ENCODE measurements at places on chromosomes 6 and 20.

GRCh38 chr6:154925130-154925529, 70.0 kb upstream of the TIAM2 start:
- DNase-seq = no peak

DNA sequence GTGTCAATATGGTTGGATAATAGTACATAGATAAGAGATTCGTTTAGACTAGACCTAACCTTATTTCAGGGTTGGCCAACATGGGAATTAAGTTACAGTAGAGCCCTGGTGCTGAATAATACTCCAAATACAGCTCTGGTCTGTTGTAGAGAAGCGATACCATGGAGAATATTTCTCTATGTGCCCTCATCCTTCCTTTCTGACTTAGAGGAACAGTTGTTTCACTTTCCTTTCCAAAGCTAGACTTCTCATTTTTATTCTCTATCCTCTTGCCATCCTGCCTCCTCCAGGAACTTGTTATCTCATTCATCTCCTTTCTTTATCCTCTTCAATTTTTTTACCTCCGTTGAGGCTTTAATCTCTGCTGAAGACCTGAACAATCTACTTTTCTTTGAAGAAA, 68.9 kb downstream of the EDN1 start:
- no peak for DNase-seq

- no peak for DNase-seq
Observed at GRCh38 chr6:92864966-92865555, 554.3 kb downstream of the EPHA7 start.

GRCh38 chr6:45959534-45960145, 56.0 kb downstream of the CLIC5 start:
- no peak for DNase-seq

DNA sequence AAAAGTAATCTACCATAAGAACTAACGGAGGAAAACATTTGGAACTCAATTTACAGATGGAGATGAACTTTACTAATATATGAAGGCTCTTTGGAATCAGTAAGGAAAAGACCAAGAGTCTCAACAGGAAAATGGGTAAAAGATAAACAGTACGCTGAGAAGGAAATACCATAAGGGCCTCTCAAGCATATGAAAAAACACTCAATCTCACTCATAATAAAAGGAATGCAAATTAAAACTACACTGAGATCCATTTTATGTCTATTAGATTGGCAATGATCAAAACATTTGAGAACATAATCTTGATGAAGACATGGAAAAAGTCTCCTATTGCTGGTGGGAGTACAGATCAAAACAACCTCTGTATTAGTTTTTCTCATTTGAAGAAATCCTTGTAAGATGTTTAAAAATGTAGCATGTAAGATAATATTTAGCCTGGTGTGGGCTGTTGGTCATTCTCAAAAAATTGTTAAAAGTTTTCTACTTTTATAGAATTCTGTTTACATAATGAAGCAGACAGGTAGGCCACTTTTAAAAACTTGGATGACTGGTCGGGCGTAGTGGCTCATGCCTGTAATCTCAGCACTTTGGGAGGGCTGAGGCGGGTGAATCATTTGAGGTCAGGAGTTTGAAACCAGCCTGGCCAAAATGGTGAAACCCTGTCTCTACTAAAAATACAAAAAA, 14.5 kb downstream of the REV3L start:
- DNase-seq = no peak

- DNase-seq = no peak
Observed at GRCh38 chr20:59295531-59295930, 4.9 kb upstream of the EDN3 start.

DNA sequence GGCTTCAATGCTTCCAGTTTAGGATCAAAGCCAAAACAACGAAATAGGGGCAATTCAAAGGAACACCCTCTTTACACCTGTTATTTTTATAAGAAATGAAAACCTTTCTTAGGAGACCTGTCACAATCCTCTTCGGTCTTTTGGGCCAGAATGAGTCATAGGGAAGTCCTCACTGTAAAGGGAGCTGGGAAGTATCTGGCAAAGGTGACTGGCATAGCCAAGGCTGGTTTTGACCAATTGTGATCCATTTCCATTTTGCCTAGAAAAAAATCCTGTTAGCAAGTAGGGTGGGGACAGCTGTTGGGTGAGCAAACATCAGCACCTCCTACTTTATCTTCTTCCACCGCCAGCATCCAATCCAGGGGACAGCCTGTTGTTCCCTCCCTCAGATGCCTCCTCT, 343.2 kb upstream of the SULF2 start:
- no peak for DNase-seq

DNA sequence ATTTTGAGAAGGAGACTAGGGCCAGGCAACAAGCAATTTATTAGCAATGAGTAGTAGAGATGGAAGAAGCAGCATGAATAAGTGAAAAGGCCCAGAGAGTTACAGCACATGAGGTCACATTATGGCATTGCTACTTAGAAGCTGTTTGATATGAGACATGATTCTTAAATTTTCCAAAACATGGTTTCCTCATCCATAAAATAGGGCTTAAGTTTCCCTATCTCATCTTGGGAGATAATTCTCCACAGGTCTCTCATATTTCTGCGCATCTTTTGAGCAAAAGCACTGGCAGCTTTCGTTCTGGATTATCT, 656.1 kb downstream of the EPHA7 start:
- DNase-seq = no peak

GRCh38 chr6:41976794-41977484, 35.3 kb upstream of the CCND3 start:
- peak; percentile 45 for DNase-seq

GRCh38 chr6:17015144-17015543, 86.7 kb upstream of the STMND1 start:
- DNase-seq = no peak

- DNase-seq = no peak
Observed at GRCh38 chr6:156175971-156176421, 601.2 kb upstream of the ARID1B start.

DNA sequence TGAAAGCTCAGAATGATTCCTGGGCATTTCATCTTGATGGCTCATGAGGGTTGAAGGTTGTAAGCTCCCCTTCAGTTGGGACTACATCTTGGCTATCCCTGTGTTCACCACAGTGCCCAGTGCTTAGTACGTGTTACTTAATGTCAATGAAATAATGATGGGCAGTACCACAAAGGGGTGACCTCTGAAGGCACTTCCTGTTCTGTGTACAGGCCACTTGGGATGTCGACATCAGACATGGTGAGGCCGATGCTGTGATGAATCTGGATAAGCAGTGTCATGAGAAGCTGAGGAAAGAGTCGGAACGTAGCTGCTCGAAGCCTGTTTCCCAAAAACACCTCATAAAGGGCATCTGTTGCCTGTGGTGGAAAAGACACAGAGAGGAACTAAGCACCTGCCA, 27.6 kb upstream of the RBL1 start:
- DNase-seq = no peak

GRCh38 chr6:36757943-36758508, 60.4 kb downstream of the RAB44 start:
- DNase-seq = no peak

DNA sequence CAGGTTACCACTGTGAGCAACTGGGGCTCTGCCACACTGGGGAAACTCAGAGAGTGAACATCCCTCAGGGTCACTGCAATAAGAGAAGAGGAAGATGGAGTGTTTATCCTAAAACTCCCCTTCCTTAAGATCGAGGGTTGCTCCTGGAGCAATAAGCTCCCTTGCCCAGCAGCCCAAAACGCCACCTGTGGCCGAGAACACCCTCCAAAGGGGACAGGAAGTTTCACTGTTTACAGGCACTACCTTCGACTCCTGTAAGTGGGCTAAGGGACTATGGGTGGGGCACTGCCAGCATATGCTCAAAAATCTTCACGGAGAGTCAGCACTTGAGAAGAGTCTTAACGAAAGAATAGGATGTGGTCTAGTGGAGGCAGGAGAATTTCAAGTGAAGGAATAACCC, 132.5 kb downstream of the FAXC start:
- DNase-seq = no peak

GRCh38 chr6:119269266-119270103, 80.1 kb downstream of the MAN1A1 start:
- no peak for DNase-seq

- DNase-seq = no peak
Observed at GRCh38 chr20:23477223-23477622, 13.7 kb upstream of the CST8 start.

- no peak for DNase-seq
Observed at GRCh38 chr20:48451401-48451800, 376.4 kb downstream of the PREX1 start.

DNA sequence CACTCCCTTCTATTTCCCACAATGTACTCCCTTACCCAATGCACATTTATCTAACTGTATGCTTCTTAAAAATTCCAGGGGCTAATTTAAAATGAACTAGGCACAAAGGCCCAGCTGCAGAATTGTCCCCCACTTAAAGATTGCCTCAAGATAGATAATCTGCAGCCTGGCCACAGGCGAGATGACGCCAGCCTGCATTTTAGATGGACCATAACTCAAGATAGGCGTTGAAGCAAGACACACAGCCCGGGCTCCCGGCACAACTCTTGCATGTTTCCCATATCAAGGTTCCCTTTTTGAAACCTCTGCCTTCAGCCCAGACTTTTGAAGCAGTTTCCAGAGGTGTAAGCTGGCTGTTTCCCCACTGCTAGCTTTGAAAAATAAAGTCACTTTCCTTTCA, 3.2 kb upstream of the REPS1 start:
- DNase-seq = no peak

DNA sequence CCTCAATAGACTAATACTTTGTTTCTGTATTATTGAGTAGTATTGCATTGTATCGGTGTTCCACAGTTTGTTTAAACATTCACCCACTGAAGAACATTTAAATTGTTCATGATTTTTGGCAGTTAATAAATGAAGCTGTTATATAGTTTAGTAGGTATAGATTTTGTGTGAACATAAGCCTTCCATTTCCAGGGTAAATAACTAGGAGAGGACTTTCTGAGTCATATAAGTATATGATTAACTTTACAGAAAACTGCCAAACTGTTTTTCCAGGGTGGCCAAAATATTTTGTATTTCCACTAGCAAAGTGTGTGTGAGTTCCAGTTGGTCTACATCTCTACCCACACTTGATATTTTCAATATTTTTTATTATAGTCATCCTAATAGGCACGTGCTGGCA, 70.0 kb upstream of the MLIP start:
- no peak for DNase-seq

DNA sequence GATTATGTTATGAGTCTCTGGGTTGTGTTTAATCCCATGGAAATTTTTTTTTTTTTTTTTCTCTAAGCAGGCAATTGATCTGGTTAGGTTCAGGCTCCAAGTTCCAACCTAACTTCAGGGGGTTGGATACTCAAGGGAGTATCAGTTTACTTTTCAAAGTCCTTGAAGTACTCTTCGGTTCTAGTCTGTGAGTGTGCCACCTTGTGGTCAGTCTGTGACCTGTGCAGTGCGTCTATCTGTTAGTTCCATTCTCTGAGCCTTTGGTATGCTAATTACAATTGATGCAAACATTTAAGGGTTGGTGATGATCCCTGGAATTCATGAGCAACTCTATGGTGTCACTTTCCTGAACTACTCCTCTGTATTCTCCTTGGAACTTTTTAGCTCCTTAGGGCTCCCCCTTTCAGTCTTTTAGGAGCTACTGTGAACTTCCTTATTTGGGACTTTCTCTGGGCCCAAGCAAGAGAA, 342.0 kb downstream of the SOX4 start:
- DNase-seq = peak; percentile 67

DNA sequence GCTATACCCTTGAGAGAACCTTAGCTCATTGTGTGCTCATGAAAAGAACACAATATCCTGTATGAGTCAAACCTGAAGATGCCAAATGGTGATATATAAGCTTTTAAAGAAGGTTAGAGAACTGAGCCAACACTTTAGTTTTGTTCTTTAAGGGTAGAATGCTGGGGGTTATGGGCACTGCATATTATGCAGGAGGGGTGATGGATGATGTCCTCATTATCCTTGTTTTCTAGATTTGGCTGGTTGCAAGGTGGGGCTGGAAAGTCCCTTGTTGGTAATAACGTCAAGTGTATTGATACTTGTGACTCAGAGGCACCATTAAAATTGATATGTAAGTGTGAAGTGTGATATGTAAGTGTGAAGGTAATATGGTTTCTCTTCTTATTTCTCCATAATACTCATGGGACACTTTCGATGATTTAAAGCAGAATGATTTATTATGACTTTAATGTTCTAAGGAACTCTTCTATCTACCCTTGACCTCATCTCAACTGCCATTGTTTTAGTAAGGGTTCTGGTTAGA, 113.7 kb upstream of the DTNBP1 start:
- no peak for DNase-seq

DNA sequence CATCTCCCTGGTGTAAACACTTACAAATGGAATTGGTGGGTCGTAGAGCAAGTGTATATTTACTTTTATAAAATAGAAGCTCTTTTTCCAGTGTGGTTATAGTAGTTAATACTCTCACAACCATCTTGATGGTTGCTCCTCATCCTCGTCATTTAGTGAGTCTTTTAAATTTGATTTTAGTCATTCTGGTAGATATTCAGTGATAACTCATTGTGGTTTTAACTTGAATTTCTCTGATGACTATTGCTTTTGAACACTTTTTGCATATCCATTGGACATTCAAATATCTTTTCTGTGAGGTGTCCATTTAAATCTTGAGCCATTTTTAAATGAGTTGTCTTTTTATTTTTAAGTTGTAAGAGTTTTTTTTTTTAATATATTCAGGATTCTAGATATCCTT, 189.2 kb upstream of the PHACTR1 start:
- DNase-seq = no peak

DNA sequence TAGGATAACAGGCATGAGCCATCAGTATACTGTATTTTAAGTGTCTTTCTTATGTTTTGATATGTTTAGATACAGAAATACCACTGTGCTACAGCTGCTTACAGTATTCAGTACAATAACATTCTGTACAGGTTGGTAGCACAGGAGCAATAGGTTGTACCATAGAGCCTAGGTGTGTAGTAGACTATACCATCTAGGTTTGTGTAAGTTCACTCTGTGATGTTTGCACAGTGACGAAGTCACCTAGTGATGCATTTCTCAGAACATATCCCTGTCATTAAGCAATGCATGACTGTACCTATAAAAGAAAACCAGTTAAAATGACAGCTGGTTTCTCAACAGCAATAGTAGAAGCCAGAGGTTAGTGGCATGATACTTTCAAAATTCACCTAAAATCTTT, 3.0 kb upstream of the ZBTB24 start:
- DNase-seq = no peak

DNA sequence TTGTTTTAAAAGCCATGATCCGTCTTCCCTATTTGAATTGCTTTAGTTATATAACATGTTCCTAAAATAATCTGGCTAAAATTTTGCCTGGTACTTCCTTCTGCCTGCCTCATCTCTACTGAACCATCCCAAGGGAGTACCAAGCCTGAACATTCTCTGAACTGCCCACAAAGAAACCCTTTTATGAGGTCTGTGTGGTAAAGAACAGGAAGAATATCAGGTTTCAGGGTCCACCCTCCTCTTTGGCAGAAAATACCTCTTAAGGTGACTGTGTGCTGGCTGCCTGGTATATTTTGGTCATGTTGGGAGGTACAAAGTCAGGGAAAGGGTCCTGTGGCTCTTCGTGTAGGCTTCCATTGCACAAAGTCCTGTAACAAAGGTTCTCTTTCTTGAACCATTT, 574.1 kb upstream of the CHD6 start:
- no peak for DNase-seq
